ENCODE measurements at places on chromosomes 7 and 10.

GRCh38 chr7:107966711-107967110 lies 36.2 kb downstream of the LAMB1 start:
- peak; percentile 87 for DNase-seq

- no peak for DNase-seq
Observed at GRCh38 chr7:155804431-155804831, 7.8 kb downstream of the SHH start.

- DNase-seq, result no peak
Observed at GRCh38 chr7:91668217-91668616, 212.3 kb downstream of the MTERF1 start.

- no peak for DNase-seq
Observed at GRCh38 chr10:44640429-44640828, 255.5 kb upstream of the CXCL12 start.

- peak; percentile 76 for DNase-seq
Observed at GRCh38 chr7:70698219-70698832, 433.6 kb upstream of the GALNT17 start.

DNA sequence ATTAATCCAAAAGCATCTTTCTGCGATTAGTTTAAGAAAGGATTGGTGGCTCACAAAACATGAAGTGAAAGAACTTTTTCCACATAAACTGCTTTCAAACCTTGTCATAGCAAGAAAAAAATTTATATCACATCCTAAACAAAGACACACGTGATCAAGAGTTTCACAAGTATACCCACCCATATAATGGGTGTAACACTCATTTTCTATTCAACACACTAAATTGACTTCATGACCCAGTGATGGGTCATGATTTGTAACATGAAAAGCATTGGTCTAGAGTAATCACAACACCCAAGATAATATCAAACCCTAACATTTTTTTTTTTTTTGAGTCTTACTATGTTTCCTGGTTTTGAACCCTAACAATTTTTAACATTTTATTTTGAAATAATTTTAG lies 17.6 kb downstream of the PMPCB start:
- DNase-seq, result no peak

- no peak for DNase-seq
Observed at GRCh38 chr10:15325944-15326284, 45.2 kb downstream of the FAM171A1 start.

- no peak for DNase-seq
Observed at GRCh38 chr7:1810521-1810920, 140.4 kb downstream of the ELFN1 start.
